ENCODE measurements at places on chromosomes 2 and 18. TPM values are rescaled to one million over a fixed set of nuclear protein-coding genes. Genes with fewer than 3 reads are reported as not detected.

- DNase-seq = peak; percentile 65
Measured at GRCh38 chr2:95277246-95277906, 3.1 kb downstream of the PROM2 start.

DNA sequence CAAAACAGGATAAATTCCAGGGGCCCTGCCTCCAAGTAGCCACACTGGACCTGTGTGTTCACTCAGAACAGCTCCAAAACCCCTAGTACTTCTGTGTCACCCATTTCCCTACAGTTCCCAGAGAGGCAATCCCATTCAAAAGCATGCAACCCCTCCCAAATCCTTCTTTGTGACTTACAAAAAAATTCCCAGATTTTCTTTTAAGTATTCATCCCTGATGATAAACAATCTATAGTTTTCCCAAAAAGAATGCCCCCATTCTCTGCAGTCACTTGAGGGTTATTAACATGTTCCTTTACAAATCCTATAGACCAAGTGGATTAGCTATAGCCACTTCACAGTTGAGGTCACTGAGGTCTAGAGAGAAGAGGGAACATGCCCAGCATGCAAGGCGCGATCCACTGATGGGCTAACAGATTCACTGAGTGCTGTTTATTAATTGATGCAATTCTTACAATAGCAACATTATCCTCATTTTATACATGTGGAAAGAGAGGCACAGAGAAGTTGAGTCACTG, 85.4 kb downstream of the MYL12B start:
- DNase-seq = no peak

DNA sequence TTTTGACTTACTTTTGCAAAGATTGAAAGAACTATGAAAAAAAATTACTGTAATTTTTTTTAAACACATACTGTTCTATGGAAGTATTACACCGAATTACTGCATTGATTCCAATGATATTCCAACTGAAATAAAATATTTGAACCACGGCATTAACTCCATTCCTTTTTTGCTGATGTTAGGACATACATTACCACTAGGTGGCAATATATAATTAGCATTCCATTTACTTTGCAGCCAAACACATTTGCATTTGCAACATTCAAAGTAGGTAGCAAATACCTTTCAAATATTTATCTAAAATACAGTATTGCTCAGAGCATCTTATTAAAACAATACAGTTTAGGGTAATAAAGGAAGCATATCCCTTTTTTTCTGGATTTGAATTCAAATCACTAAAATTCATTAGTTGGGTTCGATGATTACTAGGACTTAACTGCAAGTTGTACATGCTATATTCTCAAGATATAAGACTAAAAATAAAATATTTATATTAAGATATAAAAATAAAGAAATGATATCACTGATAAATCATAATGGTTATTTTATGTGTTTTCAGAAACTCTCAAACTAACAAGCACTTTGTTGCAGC, 31.3 kb downstream of the LANCL1 start:
- DNase-seq = no peak

- DNase-seq = no peak
Measured at GRCh38 chr18:9826685-9827084, 59.1 kb upstream of the TXNDC2 start.

DNA sequence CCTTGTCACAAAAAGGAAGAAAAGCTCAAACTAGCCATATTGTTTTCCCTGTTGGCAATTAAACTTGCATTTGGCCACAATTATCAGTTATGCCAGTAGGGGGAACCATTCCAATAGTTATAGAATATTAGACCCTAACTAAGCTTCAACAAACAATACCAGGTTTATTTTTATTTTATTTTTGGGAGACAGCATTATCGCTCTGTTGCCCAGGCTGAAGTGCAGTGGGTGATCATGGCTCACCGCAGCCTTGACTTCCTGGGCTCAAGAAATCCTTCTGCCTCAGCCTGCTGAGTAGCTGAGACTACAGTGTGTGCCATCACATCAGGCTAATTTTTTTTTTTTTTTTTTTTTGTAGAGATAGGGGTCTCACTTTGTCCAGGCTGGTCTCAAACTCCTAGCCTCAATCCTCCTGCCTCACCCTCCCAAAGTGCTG, 102.1 kb downstream of the ATAD2B start:
- DNase-seq = no peak

DNA sequence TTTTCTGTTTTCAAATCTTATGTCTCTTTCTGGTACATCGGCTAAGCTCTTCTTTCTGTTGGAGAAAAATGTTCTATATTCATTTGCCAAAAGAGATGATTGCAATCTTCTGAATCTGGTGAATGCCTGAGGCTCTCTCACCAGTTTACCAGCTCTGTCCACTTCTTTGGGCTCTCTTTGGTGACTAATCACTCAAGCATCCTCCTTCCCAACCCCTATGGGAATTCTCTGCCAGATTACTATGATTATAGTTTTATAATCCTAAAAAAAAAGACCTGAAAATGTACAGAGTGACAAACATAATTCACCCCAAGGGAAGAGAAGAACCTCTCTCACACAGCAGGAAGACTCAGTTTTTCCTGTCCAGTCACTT, 187.3 kb downstream of the CAMKMT start:
- no peak for DNase-seq

GRCh38 chr2:190311893-190312634, 7.6 kb downstream of the HIBCH start:
- DNase-seq = no peak

DNA sequence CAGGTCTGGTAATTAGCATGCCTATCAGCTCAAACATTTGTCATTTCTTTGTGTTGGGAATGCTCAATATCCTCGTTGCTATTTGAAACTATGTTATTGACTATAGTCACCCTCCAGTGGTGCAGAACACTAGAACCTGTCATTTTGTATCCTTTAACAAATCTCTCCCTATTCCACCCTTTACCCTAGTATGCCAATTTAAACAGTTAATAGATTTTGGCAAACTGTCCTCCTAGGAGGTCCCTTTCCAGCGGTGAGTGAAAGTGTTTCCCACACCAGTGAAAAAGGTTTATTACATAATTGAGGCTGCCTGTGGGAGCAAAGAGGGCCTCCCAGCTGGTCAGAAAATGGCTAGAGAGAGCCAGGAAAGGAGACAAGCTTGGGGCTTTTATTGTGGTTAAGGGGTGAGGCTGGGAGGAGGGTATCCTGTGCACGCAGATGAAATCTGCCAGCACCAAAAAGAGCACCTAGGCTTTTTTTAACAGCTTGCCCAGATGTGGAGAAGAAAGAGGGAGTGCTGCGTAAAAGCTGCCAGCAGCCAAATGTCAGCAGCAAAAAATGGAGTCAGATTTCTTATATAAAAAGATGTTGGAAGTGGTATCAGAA, 1.8 kb upstream of the DRC1 start:
- no peak for DNase-seq

- DNase-seq = no peak
Measured at GRCh38 chr18:28189400-28190239, 12.7 kb upstream of the CDH2 start.

GRCh38 chr18:66682855-66683322, 79.0 kb upstream of the CDH19 start:
- DNase-seq = no peak

DNA sequence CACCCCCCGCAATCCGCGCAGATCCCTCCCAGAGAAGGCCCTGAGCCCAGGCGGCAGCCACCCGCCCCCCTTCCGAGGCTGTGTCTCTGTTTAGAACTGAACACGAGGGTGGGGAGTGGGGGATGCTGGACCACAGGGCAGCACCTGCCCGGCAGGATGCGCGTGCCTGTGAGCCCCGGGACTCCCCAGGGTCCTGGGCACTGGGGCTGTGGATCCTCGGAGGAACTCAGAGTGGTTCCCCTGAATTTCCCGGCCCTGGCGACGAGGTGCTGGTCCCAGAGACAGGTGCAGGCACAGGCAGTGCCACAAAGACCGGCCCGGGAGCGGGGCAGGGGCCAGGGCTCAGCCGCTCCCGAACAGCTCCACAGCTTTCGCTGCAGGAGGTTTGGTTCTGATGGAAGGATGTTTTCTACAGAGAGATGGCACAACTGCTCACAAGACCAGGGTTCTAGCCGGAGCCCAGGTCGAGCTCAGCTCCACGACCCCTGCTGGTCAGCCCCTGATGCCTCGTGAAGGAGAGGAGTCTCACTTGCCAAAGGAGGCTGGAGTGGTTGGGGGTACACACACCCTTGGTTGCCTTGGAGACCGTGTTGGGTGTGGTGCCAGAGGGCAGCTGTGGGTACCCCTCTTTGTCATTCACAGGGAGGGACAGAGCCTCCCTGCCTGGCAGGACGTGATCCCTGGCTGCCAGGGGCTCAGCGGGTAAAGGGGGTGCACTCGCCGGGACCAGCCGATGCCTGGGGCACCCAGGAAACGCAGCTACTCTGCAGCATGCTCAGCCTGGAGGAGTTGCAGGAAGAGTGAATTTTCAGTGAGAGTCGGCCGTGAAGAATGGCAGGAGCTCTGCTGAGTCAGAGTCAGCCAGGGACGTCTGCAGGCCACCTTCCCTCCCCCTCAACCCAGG, 4.4 kb upstream of the NEU4 start:
- DNase-seq = peak; percentile 83

- no peak for DNase-seq
Measured at GRCh38 chr2:231765496-231765929, 15.6 kb downstream of the PDE6D start.

DNA sequence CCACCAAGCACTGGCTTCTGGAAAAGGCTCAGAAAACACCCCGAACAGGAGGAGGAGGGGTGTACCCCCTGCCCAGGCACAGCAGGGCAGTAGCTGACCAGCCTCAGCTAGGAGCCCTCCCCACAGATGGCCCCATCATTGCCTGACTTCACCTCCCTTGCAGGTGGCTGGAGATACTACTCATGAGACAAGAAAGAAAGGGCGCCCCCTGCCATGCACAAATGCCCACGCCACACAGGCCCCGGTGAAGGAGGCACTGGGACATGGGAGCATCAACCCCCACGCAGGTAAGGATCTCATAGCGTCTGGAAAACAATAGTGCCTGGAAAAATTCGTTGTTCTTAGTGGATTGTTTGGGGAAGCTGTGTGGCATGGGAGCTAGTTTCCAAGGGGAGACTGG, 240.6 kb downstream of the TFCP2L1 start:
- DNase-seq = no peak

DNA sequence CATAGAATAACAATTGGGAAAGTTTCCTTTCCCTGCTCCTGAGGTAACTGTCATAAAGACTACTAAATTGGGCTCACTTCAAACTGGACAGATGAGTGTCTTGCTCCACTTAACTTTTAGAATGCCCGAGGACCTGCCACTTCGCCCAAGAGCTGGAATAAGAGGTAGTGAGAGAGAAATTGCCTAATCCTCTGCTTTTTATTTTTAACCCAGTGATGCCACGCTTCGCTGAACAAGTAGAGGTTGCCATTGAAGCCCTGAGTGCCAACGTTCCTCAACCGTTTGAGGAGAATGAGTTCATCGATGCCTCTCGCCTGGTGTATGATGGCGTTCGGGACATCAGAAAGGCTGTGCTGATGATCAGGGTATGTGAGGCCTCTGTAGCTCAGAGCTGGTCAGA, 269.4 kb upstream of the LRRTM1 start:
- DNase-seq = no peak

- DNase-seq = no peak
Measured at GRCh38 chr2:54422072-54422581, 34.0 kb upstream of the SPTBN1 start.

- DNase-seq = no peak
Measured at GRCh38 chr18:63241317-63241712, 78.3 kb downstream of the BCL2 start.

Gene QPCT
- 88.1 TPM for total RNA-seq

Gene SCN3A
- 0.11 TPM for total RNA-seq

Gene ANKRD23
- 12.4 TPM for total RNA-seq

Gene ACVR1C
- total RNA-seq = 0.23 TPM

Gene TSGA10
- 12.6 TPM for total RNA-seq

Gene GLB1L
- 3.2 TPM for total RNA-seq

Gene DSG2
- total RNA-seq = 16.8 TPM

Gene SP100
- 48.1 TPM for total RNA-seq
